ENCODE measurements at places on chromosomes 4 and X.
A peak's percentile ranks its signal among the peaks of the same experiment; 100 is the strongest.

DNA sequence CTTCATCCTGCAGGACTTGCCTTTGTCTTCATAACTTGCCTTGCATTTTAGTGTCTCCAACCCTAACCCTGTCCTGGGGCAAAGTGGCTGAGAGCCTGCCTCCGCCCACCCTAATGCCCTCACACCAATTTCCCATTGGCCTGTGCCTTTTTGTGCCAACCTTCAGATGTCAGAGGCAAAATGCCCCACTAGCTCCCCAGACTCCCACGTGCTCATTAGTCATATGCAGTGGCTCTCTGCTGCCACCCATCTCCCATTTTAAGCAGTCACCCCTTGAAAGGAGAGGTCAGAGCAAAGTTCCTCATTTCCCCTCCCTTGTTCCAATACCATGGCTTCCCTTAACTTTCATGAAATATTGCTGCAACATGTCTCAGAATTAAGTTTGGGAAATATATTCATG is 74.8 kb upstream of the PASD1 start:
- DNase-seq: peak; percentile 32

- no peak for DNase-seq
Measured at GRCh38 chrX:141320801-141321200, 78.5 kb upstream of the SPANXC start.

GRCh38 chr4:2497931-2498330 is 29.0 kb downstream of the RNF4 start:
- peak; percentile 65 for DNase-seq

GRCh38 chrX:129614481-129615255 is 40.1 kb downstream of the APLN start:
- DNase-seq: no peak

DNA sequence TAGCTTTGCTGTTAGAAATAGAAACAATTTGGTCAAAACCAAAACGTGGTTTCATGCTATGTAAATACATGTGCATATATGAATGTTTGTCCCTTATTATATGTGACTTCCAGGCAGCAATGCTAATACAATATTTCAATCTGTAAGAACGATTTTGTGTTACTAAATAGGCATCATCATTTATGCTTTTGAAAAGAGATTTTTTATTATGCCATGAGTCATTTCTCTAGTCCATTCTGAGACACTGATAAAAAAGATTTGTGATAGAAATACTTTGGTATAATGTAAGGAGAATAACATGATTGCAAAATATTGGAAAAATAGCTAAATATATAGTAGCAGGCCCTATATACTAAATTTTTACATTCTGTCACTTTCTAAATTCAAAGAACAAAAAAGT is 28.9 kb downstream of the SYNPO2 start:
- DNase-seq: no peak

DNA sequence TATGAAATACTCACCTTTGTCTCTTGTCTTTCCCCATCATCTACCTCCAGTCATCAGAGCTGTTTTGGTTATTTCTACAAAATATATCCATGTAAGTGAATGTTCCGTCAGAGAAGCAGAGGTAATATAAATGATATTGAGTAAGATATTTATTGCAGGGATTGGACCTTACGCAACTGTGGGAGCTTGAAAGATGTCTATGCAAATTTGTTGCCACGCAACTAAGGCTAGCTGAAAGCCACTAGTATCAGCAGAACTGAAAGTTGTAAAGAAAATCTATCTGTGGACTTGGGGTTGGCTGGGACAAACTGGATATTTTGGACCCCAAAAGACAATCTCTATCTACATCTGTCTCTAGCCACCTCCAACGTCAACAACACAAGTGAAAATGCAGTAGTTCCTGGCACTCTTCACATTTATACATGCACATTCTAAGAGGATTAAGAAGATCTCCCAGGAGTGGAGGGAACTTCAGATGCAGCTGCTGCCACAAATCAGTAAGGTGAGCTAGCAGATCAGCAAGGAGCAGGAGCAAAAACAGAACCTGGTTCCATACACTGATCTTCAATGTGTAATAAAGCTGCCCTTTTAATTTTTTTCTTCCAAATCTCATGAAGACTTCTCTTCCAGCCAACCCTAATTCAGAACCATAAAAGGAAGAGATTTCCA is 8.5 kb upstream of the CCSER1 start:
- DNase-seq: no peak

- DNase-seq: peak; percentile 49
Measured at GRCh38 chr4:118865091-118865708, 23.5 kb upstream of the SYNPO2 start.
